ENCODE measurements at places on chromosomes 16 and 17.

GRCh38 chr16:57994778-57995177 is 5.7 kb downstream of the ZNF319 start:
- DNase-seq, result peak; percentile 55

- no peak for DNase-seq
Measured at GRCh38 chr17:80859002-80859941, 132.4 kb upstream of the CHMP6 start.

DNA sequence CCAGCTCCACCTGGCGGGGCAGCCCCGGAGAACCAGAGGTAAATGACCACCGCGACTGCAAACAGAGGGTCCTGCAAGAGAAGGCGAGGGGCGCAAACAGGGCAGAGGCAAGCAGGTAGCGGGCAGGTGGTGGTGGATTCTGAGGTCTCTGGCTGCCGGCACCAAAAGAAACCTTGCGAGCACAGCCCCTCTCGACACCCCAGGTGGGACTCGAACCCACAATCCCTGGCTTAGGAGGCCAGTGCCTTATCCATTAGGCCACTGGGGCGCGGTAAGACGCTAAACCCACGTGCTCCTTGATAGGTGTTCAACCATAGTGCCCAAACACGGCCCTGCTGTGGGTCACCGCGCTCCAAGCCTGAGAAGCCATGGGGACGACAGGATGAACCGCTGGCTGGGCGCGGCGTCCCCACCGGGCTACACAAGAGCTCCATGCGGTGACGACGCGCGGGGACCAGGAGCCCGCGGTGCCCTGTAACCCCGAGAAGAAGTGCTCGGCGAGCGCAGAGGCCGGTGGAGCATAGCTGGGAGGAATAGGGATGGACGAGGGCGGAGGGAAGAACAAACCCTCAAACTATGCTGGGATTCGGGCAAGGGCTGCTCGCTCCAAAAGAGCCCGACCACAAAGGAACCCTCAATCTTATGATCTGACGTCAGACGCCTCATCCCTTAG is 12.4 kb downstream of the ATP5PD start:
- peak; percentile 62 for DNase-seq

- DNase-seq, result no peak
Measured at GRCh38 chr17:31857920-31858641, 963 bp downstream of the COPRS start.

GRCh38 chr17:14437176-14437575 is 136.3 kb downstream of the HS3ST3B1 start:
- no peak for DNase-seq

- no peak for DNase-seq
Measured at GRCh38 chr17:13967416-13967815, 101.9 kb upstream of the COX10 start.

DNA sequence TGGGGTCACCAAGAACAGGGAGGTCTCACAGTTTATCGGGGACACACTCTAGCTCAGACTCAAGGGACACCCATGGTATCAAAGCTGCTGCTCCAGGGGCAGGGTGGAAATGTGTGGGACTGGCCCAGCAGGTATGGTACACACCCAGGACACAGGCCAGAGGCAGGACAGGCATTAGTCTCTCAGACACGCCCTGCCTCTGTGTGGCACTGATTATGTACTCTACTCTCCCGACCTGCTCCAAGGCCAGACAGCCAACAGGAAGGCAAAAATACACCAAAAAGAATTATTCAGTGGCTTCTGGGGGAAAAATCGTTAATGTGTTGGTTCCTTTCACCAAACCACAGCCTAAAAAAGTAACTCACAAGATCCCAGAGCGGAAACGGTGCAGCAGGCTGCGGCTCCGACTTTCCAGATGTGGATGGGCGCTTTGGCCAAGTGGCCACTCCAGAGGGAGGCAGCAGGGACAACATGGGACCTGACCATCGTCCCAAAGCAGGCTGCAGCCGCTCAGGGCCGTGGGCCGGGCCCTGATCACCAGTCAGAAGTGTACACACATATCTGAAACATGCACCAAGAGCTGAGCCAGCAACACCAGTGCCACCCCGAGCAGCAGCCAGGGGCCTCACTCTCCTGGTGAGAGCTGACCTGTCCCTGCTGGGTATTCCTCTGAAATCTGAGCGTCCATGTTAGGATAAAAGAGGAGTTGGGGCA is 1.0 kb upstream of the SIRT7 start:
- DNase-seq, result no peak

DNA sequence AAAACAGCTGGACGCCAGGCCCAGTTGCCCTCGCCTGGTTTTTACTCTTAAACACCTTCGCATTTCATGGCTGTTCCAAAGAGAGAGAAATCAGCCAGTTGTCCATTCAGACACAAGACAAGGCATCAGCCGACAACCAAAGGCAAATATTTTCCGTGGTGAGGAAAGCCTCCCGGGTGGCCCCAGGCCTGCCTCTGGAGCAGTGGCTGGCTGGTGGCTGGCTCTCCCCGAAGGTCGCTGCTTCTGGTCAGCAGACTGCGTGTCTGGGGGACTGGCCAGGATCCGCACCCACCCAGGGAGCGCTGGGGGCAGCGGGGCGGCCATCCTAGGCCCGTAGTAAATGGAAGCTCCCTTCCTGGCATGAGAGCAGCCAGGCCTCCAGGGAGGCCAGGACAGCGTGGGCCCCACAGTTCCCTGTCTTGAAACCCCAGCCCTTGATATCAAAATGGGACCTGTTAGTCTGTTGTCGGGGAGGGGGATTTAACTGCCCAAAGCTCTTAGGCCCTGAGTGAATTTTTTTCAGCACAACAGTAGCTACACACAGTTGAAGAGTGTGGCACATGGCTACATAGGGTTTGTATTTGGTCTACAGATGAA is 57.7 kb downstream of the SREBF1 start:
- DNase-seq, result peak; percentile 47

DNA sequence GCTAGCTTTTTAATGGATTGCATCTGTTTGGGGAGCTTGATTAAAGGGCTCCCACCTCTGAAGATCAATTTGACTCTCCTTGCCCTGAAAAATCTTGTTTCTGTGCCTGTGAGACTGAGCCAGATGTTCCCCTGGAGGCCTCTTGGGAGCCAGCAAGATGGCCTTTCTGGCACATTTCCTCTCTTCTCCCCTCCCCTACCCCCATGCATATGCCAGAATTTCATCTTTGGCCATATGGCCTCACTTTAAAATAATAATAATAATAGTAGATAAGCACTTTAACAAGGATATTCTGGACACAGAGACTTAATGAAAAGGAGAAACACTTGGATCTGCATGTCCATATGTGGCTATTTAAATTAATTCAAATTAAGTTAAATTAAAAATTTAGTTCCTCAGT is 144.1 kb upstream of the CES5A start:
- DNase-seq, result no peak

DNA sequence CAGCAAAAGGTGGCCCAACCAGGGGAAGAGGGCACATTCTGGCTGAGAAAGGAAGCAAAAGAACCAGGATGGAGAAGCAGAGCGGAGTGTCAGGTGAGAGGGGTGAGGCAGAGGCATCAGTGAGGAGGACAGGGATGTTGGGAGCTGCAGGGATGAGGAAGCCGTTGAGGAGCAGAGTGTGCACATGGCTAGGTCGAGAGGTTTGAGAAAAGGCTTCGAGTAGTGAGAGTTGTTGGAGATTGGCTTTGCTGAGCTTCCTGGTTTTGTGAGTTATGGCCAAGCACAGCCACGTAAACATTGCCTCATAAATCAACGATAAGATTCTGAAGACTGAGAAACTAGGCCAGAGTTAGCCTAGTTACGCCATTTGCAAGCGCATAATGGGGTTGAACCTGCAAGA is 26.9 kb downstream of the DNAH2 start:
- peak; percentile 25 for DNase-seq

GRCh38 chr16:84643180-84643583 is 5.1 kb upstream of the KLHL36 start:
- DNase-seq, result no peak

DNA sequence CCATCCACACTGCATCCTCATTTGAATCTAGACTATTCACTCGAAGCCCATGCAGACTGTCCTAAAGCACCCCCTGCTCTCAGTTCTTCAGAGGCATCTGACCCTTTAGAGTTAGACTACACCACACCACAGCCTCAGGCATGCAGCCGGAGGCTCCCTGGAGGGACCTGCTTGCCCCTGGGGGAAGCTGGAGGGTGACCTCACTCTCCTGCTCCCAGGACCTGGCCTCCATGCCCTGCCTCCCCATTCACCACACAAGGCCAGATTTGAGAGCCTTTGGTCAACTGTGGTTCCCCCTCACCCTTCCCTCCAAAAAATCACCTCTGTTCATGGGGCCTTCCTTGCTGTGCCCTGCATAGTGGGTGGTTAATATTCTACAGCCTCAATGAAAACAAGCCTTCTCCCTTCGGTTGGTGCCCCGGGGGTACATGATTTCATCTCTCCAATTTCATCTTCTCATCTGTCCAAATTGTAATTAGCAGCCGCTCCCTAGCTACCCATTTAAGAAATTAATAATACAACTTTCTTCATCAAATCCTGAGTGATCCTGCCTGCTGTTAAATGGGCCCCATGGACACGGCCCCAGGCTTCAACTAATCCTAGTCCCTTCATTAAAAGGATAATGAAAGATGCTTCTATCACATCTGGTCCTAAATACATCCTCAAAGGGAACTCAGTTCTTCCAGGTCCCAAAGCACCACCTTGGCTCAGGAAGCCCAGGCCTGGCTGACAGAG is 24.4 kb downstream of the ABCC12 start:
- no peak for DNase-seq

DNA sequence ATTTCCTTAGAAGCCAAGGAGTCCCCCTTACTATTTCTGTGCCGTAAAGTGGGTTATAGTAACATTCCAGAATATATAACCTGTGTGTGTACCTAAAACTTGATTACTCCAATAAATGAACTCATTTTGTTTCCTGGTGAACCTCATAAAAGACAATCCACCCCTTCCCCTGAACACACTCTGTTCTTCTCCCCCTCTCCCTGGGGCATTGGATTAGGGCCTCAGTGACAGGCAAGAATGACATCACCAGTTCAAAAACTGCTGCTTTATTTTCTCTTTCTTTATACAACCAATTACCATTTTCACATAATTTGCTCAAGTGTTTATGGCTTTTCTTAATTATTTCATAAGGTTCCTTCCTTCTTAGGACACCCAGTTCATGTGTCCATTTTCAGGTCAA is 17.4 kb downstream of the AARSD1 start:
- DNase-seq, result no peak

DNA sequence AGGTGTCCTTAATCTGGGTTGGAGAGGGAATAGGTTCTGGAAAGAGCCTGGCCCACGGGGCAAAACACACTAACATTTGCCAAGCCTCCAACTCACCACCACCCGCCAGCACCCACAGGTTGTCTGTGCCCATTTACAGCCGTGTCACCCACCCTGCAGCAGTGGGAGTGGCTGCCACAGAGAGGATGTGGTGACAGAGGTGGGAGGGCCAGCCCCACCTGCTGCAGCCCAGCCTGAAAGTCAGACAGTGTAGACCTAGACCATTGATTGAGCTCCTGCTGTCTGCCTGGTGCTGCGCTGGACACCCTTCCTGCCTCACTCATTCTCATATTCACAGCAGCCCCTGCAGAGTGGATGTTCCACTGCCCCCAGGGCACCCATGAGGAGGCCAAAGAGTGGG is 44.7 kb downstream of the IL21R start:
- DNase-seq, result no peak

DNA sequence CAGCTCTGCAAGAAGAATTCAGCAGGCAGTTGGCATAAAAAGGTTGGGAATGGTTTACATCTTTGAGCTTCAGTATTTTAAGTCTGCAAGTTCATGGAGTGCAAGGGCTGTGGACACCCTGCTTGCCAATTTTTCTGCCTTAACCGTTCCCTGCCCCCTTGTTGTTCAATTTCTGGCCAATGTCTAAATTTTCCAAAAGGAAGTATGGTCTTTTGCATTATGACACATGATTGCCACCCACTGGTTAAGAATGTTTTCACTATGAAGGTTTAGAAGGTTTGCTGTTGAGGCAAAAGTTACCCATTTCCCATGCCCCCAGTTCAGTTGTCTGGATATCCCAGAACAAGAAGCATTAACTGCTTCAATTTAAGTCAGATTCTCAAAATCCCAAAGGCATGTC is 441.9 kb downstream of the CDH13 start:
- DNase-seq, result no peak

DNA sequence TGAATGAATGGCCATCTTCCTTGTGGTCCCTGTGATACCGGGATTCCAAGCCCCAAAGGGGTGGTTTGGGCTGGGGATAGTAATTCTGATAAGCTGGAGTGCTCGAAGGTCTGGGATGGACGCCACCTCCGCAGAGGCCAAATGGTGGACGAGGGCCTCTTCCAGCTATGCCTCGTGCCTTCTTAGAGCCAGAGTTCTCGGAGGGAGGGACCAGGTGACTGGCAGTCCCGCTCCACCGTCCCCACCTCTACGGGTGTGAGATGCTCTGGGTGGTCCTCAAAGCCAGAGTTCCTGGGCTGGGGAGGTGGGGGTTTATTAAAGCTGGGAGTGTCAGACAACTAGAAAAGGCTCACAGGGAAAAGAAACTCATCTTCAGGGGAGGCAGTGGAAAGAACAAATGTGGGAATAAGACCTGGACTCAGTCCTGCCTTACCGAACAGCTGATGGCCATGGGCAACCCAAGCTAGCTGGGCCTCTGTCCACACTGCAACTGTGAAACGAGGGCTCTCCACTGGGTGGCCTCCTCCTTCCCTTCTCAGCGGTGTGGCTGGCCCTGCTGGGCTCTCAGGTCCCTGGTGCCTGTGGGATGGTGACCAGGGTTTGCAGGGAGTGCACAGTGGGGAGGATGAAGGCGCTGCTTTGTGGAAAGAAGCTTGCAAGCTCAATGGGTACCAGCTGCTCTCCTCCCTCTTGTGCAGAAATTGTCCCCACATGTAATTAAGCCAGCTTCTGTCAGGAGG is 75.2 kb downstream of the N4BP1 start:
- DNase-seq, result no peak

DNA sequence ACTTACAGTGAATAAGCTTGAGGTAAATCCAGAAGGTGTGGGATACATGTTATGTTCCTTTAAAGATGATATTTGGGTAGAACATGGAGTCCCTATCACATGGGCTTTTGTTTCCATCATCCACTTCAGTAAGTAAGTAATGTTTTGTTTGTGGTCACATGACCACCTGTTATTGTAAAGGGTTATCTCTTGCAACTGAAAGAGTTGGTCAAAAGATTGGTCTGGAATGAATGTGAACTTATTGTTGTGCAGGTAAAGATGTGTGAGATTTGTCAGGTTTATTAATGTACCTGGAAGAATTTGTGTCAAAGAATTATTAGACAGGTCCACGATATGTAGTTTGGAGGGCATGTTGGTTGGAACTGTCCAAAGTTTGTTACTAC is 1.6 kb downstream of the OMG start:
- no peak for DNase-seq

Measured in HuH-7 (cell line).